ENCODE measurements at places on chromosomes 6 and 20. TPM values are rescaled to one million over a fixed set of nuclear protein-coding genes. Genes with fewer than 3 reads are reported as not detected.

GRCh38 chr6:101806241-101806640, 412.7 kb downstream of the GRIK2 start:
- DNase-seq = no peak

GRCh38 chr20:7770578-7770977, 169.7 kb downstream of the HAO1 start:
- no peak for DNase-seq

The ATRN gene
- 41.4 TPM for total RNA-seq

DNA sequence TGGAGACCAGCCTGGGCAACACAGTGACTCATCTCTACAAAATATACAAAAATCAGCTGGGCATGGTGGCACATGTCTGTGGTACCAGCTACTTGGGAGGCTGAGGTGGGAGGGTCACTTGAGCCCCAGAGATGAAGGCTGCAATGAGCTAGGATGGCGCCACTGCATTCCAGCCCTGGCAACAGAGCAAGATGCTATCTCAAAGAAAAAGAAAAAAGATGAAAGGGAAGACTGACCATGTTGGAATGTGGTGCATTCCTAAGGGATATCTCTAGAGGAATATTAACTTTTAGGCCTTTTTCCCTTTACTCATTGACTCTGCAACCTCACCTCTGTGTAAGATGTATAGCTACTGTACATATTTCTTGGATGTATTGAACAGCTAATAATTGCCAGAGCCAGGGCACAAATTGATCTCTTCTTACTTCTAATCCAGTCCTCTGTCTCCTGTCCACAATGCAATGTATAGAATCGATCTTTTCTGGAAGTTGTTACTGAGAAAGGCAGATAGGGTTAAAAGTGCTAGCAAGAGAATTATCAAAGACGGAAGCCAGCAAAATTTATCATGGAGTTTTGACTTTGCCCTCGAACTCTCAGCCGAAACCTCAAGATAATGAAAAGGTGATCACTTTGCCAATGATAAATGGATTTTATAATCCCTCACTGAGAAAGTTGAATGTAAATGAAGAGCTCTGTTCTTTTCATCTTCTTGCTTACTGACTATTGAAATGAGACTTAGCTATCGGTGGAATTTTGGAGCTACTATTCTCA, 46.3 kb downstream of the GCNT2 start:
- DNase-seq = peak; percentile 85

GRCh38 chr6:87667032-87667431, 35.0 kb downstream of the AKIRIN2 start:
- DNase-seq = no peak

The SLC52A3 gene
- 0.50 TPM for total RNA-seq

DNA sequence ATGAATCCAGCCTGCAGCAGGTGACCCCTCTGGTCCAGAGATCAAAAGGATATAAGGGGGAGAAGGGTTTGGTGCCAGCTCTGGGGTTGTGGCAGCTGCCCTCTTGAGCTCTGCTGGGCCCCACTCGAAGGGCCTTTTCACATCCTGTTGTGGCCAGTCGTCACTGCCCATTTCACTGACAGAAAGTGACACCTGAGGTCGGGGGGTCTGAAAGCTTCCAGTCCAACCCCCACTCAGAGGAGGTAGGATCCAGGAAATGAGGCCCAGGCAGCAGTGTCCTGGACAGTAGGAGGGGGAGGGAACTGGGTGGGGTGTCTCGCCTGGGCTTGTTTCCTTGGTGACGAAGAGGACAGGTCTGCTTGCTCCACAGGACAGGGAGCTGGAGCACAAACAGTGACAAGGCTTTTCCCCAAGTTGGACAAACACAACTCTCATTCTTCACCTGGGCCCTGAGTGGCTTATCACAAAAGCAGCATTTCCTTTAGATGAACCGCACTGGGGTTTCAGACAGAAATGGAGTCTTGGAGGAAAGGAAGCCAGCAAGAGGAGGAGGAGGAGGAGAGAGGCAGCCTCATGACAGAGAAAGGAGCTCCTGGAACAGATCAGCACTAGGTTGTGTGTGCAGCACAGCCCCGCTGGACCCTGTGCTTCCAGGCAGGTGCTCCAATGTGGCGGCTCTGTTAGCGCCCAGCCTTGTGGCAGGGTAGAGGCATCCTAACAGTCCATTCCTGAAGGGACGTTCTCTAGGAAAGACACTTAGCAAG, 11.0 kb downstream of the FRS3 start:
- DNase-seq = peak; percentile 71

DNA sequence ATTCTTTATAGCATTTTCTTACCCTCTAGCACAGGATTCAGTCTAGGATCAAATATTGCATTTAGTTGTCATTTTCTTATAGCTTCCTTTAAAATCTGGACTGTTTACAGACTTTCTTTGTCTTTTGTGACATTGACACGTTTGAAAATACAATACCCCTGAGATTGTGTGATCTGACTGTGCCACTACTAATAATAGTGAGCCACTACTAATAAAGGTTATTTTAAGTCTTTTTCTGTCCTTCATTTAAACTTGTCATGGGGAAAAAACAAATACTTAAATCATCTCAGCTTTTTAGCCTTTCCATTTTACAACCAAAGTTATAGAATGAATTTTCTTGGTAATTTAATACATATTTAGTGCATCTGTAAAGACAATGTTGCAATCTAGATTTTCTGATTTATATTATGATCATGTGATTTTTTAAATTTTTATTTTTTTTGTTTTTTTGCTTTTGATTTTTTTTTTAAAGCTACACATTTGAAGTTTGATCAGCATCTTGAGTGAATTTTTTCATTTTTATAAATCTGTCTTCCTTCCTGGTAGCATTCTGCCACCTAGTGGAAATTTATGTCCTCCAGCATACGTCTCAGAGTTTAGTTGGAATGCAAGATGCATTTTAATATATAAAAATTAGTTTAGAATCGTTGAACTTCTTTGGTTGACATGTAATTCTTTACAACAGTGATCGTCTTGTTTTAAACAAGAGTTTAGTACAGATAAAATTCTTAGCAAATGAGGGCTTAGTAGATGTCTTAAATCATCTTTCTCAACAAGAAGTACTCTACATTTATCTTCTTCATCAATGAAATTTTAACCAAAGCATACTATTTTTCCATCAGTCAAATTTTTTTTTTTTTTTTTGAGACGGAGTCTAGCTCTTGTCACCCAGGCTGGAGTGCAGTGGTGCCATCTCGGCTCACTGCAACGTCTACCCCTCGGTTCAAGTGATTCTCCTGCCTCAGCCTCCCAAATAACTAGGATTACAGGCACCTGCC, 119.4 kb downstream of the NCOA3 start:
- peak; percentile 69 for DNase-seq

- DNase-seq = no peak
Observed at GRCh38 chr6:71420095-71420692, 131.6 kb downstream of the OGFRL1 start.

The ULBP3 gene
- total RNA-seq = 8.1 TPM

The GGTLC1 gene
- 1.3 TPM for total RNA-seq

DNA sequence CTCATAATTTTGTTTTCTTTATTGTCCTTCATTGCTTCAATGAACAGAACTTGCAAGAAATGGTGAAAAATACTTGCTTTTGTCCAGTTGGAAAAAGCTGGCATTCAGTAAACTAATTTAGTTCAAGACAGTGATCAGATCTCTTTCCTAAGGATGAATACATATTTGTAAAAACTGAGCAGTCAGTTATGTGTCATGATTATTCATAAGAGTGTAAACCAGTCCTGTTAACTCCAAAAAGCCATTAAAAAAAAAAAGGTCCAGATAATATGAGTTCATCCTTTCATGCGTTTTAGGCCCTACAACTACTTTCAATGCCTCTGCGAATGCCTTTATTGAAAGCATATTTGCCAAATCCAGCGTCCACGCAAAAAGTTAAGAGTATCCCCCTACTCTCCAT, 609 bp downstream of the PGM3 start:
- DNase-seq = no peak

- DNase-seq = no peak
Observed at GRCh38 chr6:150676772-150677171, 77.1 kb downstream of the PLEKHG1 start.

DNA sequence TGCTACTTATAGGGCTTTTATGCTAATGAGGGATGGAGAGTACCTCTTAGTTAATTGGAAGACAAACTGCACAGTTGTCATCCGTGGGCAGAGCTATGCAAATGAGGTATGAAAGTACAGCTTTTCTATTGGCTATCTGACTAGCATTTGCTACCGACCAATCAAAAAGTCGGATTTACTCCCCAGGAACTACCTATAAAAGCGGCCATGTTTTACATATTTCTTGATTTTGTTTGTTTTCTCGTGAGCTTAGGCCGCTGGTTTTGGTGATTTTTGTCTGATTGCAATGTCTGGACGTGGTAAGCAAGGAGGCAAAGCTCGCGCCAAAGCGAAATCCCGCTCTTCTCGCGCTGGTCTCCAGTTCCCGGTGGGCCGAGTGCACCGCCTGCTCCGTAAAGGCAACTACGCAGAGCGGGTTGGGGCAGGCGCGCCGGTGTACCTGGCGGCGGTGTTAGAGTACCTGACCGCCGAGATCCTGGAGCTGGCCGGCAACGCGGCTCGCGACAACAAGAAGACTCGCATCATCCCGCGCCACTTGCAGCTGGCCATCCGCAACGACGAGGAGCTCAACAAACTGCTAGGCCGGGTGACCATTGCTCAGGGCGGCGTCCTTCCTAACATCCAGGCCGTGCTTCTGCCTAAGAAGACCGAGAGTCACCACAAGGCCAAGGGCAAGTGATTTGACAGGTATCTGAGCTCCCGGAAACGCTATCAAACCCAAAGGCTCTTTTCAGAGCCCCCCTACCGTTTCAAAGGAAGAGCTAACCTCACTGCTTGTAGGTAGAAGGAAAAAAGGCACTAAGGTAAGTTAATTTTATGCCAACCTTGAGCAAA, 36.9 kb downstream of the HFE start:
- peak; percentile 92 for DNase-seq

The RAD21L1 gene
- not detected for total RNA-seq

- no peak for DNase-seq
Observed at GRCh38 chr6:34025861-34026260, 120.0 kb downstream of the GRM4 start.

DNA sequence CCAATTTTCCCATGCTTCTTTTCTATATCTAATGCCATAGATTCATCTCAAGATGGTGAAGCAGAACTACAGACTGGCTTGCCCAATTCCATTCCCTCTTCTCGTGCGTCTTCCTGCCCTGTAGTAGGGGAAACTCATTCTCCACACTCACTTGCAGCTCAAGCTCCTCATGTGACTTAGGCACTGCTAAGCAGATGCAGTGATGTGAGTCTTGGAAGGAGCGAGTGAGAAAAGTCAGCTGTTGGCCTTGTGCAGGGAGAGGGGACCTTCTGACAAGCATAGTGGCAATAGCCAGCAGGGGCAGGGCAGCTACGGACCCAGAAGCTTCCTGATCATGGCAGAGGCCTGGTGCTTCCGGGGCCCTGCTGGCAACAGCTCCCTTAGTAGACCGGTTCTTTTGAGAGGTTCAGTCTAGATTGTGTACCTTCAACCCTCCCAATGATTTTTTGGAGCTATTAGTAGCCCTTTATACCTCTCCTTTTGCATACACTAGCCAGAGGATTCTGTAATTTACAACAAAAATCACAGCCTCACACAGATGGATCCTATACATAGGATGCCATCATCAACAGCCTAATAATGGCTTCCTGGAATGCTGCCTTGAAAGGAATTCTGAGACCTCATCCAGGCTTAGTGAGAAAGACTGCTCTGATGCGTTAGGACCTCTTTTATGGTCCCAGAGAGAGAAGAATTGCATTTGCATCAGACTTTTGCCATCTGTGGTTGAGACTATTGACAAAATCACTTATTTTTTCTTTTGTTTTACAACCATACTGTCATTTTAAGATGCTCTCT, 121.5 kb upstream of the RIPOR2 start:
- no peak for DNase-seq

- DNase-seq = no peak
Observed at GRCh38 chr6:32932132-32932868, 8.5 kb downstream of the HLA-DMB start.

The MAP3K5 gene
- total RNA-seq = 2.3 TPM

DNA sequence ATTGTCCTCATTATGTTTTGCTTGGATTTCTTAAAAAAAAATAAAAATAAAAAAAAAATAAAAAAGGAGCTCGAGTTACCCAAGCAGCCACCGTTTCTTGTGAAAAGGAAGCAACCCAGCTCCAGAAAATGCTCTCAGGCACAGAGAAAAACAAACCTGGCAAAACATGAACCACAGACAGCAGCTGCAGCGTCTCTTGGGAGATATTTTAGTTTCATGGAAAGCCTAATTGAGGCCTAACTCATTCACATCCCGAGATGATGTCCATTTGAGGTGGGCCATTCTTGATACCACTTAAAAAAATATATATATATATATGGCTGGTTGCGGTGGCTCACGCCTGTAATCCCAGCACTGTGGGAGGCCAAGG, 13.7 kb upstream of the MRAP2 start:
- DNase-seq = no peak

GRCh38 chr6:40349901-40350746, 237.0 kb downstream of the LRFN2 start:
- DNase-seq = no peak

The C20orf202 gene
- not detected for total RNA-seq

The FGD2 gene
- not detected for total RNA-seq

- DNase-seq = no peak
Observed at GRCh38 chr20:53870426-53871315, 199.7 kb downstream of the BCAS1 start.

DNA sequence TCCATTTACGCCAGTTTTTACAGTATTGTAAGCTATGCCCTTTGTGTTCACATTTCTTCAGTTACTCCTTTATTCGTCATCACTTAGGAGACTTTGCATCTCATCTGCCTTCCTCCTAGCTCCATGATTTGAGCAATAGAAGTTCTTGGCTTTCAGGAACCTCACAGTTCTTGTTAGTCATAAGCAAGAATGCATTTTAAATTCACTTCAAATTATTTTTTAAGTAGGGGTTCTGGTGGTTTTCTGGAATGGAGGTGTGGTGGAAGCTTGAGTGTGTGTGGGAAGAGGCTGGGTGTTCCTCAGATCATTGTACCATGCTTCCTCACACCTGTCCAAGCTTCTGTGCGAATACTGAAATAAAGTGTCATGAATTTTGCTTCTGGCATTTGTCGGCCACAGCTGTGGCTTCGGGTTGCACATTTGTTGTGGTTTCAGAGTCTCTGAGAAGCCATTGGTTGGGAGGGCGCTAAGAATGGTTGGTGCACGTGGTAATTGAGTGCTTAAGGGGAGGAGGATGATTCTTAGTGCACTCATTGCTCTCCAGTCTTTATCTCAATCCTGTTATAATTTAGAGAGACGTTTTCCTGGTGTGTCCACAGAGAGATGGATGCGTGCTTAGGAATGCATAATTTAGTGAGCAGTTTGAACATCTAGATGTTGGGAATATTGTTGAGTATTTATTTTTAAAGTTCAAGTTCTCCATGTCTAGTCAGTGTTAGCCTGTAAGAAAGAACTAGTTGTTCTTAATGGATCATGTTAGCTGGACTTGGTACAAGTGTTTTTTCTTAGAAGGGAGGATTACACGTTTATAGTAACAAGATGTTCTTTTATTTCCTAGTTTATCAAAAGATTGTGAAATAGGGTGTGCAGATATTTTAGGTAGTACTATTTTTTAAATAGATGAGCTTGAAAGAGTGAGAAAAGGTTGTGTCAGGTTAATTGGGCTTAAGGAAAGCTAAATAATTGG, 31.9 kb downstream of the FOXO3 start:
- no peak for DNase-seq

The FOXS1 gene
- total RNA-seq = not detected

- no peak for DNase-seq
Observed at GRCh38 chr6:3762852-3763251, 11.3 kb upstream of the PXDC1 start.

The B3GALT4 gene
- total RNA-seq = 0.34 TPM

GRCh38 chr6:106746652-106747051, 117.3 kb downstream of the QRSL1 start:
- DNase-seq = no peak
